ENCODE measurements at places on chromosomes 13 and 19. TPM values are rescaled to one million over a fixed set of nuclear protein-coding genes. Genes with fewer than 3 reads are reported as not detected.

The RDH8 gene
- total RNA-seq: not detected

The CPB2 gene
- total RNA-seq: not detected

The ZNF814 gene
- 50.1 TPM for total RNA-seq

The CYP2B6 gene
- not detected for total RNA-seq

The EXOC3L2 gene
- total RNA-seq: not detected

The MTIF3 gene
- total RNA-seq: 42.9 TPM

The ZNF681 gene
- 6.0 TPM for total RNA-seq

The DDA1 gene
- 57.9 TPM for total RNA-seq

The GIPR gene
- 24.6 TPM for total RNA-seq

The MCEMP1 gene
- total RNA-seq: not detected

The LAIR1 gene
- total RNA-seq: 3.9 TPM

The IGFL4 gene
- total RNA-seq: not detected

- DNase-seq: no peak
Measured at GRCh38 chr13:42625611-42626010, 51.7 kb downstream of the TNFSF11 start.

GRCh38 chr19:401866-402511 lies 7.0 kb downstream of the C2CD4C start:
- DNase-seq: no peak

DNA sequence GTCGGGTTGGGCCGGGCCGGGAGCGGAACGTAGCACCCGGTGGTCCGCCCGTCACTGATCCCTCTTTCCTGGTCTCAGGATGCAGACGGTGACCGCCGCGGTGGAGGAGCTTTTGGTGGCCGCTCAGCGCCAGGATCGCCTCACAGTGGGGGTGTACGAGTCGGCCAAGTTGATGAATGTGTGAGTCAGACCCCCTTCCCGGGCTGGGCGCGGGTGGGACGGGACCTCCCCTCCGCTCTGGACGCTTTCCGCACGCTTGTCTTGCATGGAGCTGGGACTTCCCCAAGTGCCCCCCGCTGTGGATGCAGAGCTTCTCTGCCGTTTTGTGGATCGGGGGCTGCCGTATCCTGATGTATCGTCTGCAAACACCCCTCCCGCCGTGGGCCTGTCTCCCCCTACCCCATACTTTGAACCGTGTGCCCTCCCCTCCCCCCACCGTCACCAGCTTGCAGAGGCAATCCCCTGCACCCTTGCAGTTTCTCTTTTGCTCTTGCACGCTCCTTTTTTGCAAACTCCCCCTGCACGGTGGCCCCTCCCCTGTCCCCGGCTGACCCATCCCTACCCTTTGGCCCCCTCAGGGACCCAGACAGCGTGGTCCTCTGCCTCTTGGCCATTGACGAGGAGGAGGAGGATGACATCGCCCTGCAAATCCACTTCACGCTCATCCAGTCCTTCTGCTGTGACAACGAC lies 669 bp downstream of the GADD45B start:
- peak; percentile 59 for DNase-seq

GRCh38 chr13:21243045-21243897 lies 66.8 kb downstream of the MRPL57 start:
- DNase-seq: no peak

GRCh38 chr19:47324502-47324901 lies 7.5 kb upstream of the C5AR2 start:
- DNase-seq: no peak

DNA sequence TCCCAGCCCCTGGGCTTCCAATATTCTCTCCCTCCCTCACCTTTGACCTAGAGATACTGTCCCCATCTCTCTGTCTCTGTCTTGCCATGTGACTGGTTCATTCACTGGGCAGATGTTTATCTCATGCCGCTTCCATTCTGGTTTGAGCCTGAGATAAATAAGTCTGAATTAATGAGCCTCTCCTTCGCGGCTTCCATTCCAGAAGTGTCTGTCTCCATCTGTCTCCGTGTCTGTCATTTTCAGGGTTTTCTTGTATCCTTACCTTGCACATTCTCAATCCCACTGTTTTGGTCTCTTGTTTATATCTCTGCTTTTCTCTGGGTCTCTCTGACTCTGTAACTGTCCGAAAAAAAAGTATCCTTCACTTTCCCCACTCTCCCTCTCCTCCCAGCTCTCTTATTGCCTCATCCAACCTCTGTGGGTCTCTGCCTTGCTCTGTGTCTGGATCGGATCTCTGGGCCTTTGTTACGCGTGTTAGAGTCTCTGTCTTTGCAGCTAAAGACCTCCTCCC lies 4.3 kb downstream of the SPHK2 start:
- no peak for DNase-seq

- no peak for DNase-seq
Measured at GRCh38 chr19:39032063-39032918, at the start of gene FBXO27. TSS of gene FBXO27 (minus strand) at chr19:39032549. CDS start at chr19:39032227, 322 bp downstream.

- peak; percentile 0 for DNase-seq
Measured at GRCh38 chr13:103772576-103772975, 706.4 kb upstream of the SLC10A2 start.

GRCh38 chr13:113486698-113487097 lies 3.8 kb downstream of the DCUN1D2 start:
- no peak for DNase-seq

DNA sequence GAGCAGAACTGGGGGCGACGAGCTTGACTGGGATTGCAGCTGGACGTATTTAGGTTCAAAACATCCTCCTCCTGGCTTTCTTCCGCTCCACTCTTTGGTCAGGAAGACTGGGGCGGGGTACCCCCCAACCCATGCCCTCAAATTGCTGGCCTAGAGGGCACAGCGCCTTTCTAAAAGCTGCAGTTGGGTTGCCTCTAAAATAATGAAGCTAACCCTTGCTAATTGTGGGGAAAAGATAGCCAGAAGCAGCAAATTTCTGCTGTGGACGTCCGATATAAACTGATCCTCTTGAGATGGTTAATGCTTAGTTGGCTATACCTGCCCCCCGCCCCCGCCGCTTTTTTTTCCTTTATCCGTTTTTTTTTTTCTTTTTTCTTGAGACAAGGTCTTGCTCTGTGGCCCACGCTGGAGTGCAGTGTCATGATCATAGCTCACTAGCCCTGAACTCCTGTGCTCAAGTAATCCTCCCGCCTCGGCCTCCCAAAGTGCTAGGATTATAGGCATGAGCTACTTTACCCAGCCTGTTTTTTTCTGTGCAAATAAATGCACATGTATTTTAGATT lies 754 bp upstream of the CHERP start:
- DNase-seq: peak; percentile 31

GRCh38 chr13:49351871-49352270 lies 92.0 kb downstream of the CAB39L start:
- DNase-seq: no peak

- DNase-seq: no peak
Measured at GRCh38 chr13:52009946-52010345, 1.3 kb downstream of the ATP7B start.

- peak; percentile 79 for DNase-seq
Measured at GRCh38 chr19:48644839-48645619, 958 bp downstream of the CA11 start.

DNA sequence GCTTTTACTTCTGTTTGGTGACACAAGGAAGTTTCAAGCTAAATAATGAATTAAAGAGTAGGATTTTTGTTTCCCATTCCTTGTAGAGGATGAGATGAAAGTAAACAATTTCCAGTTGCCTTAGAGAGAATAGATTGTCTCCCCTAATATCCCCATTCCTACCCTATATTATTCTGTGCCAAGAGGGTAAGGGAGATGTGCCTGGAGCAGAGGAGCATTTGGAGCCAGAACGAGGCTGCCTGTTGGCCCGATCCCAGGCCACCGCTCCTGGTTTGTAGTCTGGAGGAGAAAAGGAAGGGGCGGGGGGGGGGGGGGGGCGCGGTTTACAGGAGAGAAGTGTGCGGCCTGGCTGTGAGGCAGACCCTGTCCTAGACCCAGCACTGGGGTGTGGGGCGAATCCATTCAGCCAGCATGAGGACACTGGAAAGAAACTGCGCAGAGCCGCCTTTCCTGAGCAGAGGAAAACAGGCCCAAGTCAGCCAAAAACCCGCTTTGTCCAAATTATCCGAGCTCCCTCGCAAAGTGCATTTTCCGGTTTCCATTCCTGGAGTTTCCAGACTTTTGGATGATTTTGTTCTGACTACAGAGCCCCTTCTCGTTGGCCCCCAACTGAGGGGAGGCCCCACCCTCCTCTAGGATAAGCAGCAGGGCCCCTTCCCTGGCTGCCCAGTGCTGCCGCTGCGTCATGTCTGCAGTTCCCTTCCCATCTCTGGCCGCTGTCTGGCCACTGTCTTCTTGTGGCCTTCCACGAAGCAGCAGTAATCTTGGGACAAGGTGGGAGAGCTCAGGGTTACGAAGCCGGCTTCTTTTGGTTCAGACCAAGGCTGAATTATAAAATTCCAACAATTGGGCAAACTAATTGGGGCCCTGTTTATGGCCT lies 23.0 kb downstream of the NFIX start:
- no peak for DNase-seq

- no peak for DNase-seq
Measured at GRCh38 chr13:21075379-21076249, 14.2 kb upstream of the LATS2 start.

DNA sequence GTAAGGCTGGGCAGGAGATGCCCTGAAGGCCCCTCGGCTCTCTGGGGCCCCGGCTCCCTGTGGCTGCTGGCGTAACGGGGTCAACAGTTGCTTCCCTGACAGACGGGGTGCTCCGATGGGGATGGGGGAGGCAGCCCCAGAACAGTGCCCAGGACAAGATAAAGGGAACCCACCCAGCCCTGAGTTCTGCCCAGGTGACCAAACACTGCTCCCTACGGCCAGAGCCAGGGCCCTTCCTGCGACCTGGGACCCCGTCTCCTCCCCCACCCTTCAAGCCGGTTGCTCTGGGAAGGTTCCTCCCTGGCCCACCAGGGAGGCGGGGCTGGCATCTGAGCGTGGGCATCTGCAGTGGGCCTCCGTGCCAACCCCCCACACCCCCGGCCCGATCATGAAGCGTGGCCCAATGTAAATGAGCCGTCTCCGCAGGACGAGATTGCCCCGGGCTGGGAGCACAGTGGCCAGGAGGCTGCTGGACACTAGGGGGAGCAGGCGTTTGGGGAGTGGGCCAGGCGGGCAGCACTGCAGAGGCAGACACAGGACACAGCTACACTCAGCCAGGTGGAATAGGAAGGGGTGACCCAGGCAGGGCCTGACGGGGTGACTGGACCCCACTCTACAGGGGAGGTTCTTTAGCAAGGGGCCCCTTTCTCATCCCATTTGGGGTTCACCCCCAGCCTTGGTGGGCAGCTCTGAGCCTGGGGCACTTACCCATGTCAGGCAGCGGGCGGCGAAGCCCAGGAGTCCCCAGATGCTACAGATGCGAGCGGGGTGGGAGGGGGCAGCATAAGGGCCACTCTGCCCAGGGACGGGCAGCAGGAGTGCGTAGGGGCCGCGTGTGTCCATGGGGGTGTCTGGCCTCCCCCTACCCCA lies 1.2 kb upstream of the NKPD1 start:
- no peak for DNase-seq

GRCh38 chr19:47713046-47714021 lies at the start of gene EHD2:
TSS of gene EHD2 (plus strand) at chr19:47713422. CDS start at chr19:47716613, 3,191 bp downstream.
- no peak for DNase-seq

DNA sequence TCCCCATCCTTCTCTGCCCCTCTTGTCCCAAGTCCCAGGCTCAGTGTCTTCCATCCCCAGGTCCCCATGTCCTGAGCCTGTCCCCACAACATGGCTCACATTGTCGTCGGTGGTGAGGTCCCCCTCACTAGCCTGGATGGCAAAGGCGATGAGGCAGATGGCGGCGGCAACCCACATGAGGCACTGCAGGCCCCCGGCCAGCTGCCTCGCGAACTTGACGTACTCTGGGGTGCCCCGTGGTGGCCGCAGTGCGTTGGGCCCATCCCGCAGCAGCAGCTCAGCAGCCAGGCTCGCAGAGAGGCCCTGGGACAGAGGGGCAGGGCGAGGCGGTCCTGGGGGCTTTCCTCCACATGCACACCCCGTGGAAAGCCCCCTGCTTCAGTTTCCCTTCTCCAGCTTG lies 1.1 kb downstream of the ATP4A start:
- DNase-seq: no peak

DNA sequence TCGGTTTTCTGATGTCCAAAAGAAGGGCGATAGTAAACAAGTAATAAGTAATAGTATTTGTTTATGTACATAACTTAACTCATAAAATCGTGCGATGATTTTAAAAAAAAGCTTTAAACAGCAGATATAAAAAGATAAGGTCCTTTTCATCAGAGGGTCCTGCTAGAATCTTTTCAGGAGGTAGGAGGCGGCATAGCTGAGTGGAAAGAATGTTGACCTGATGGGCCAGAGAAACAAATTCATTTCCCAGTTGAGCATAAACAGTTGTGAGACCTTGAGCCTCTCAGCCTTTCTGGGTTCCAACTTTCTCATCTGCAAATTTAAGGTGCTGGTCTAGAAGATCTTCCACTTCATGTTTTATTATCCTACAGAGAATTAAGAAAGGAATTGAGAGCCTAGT lies 173.5 kb downstream of the LACC1 start:
- no peak for DNase-seq

DNA sequence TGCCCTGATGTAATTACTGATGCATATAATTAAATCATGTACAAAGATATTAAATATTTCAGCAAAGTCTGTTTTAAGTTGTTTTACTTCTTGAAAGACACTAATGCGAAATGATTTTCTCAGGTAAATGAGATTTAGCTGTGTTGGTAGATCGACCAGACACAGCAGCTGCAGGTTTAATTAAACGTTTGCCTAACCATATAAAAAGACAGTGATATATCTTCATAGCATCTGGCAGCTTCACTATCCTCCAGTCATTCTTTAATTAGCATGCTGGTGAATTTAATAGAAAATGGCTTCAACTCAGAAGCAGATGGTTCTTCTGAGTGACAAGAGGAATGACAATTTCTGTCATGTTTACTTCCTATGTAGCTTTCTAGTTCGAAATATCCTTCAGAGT lies 69.3 kb downstream of the NHLRC3 start:
- DNase-seq: no peak

- no peak for DNase-seq
Measured at GRCh38 chr13:84139561-84140158, 257.4 kb upstream of the SLITRK1 start.

DNA sequence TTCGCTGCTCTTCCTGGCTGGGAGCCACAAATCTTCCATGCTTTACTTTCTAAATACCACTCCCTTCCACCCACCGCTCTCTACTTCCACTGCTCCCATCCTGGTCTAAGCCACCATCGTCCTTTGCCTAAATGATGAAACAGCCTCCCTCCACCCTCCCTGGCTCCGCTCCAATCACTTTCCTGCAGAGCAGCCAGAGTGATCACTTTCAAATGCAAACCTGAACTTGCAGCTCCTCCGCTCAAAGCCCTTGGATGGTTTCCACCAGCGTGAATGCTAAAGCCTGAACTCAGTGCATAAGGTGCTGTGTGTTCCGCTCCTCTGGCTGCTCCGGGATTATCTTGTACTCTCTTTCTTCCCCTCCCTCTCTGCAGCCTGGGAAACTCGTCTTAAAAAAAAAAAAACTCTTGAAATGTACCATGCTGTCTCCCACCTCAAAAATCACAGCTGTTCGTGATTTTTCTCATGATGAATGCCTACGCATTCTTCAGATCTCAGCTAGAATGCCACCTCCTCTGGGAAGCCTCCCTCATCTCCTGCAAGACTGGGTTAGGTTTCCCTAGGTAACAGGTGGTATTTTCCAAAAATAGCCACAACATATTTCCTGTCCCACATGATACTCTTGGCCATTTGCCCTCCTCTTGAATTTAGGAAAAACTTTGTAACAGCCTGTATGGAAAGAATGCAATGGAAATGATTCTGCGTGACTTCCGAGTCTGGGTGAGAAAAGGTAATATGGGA lies 3.7 kb upstream of the SIN3B start:
- DNase-seq: no peak
